ENCODE measurements at places on chromosomes 4 and X.

DNA sequence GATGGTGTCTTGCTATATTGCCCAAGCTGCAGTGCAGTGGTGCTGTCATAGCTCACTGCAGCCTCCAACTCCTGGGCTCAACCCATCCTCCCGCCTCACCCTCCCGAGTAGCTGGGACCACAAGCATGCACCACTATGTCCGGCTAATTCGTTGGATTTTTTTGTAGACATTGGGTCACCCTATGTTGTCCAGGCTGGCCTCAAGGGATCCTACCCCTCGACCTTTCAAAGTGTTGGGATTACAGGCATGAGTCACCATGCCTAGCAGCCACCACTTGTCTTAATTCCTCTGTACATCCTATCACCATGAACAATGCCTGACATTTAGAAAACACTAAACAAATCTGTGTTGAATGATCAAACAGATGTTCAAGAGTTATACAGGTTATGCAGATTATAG lies 76.7 kb downstream of the NLGN4X start:
- DNase-seq: no peak

GRCh38 chr4:16483540-16483939 lies 257.3 kb upstream of the TAPT1 start:
- no peak for DNase-seq

GRCh38 chr4:123343400-123344041 lies 53.1 kb upstream of the SPRY1 start:
- no peak for DNase-seq

GRCh38 chr4:24640366-24640765 lies 56.0 kb upstream of the DHX15 start:
- DNase-seq: no peak

- no peak for DNase-seq
Measured at GRCh38 chr4:14233126-14233525, 605.6 kb upstream of the BOD1L1 start.

- DNase-seq: no peak
Measured at GRCh38 chrX:110420771-110421499, 62.3 kb downstream of the RTL9 start.

DNA sequence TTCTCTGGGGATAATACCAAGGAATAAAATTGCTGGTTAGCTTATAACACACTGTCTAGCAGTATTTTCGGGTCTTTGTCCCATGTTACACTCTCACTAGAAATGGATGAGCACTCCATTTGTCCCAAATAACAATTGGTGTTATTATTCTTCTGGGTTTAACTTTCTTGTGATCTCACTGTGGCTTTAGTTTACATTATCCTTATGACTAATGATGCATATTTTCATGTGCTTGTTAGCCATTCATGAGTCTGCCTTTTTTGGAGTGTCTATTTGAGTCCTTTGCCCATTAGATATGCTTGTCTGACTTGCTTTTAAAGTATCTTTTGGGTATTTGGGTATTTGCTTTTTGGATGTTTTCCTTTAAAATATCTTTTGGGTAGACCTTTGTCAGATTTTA lies 372.9 kb upstream of the TENM3 start:
- no peak for DNase-seq

- no peak for DNase-seq
Measured at GRCh38 chr4:75180790-75181776, 248.2 kb downstream of the PARM1 start.

GRCh38 chr4:113450295-113451080 lies 311.1 kb downstream of the CAMK2D start:
- DNase-seq: no peak

GRCh38 chr4:163590619-163591264 lies 96.3 kb downstream of the TMA16 start:
- no peak for DNase-seq

DNA sequence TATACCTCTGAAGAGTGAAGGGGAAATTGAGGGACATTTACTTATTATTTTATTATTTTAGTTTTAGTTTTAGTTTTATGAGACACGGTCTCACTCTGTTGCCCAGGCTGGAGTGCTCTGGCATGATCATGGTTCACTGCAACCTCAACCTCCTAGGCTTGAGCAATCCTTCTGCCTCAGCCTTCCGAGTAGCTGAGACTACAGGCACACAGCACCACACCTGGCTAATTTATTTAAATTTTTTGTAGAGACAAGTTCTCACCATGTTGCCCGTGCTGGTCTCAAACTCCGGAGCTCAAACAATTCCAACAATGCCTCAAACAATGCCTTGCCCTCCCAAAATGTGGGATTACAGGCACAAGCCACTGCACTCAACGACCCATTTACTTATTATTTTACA lies 68.4 kb upstream of the BMP2K start:
- no peak for DNase-seq

DNA sequence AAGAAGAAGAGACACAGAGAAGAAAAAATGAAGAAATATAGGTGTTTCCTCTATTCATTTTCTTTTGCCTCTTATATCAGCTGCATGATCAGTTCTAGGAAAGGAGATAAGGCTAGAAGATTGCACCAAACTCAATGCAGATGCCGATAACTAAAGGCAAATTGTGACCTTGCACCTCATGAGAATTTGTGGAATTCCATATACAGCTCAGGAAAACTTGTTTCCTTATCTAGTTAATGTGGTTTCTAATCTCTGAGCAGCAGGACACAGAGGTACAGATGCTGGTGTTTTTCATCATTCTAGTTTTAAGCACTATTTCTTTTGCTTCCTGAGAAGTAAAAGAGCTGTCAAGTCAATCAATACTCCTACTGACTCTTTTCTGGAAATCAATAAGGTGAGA lies 104.6 kb upstream of the NWD2 start:
- no peak for DNase-seq

DNA sequence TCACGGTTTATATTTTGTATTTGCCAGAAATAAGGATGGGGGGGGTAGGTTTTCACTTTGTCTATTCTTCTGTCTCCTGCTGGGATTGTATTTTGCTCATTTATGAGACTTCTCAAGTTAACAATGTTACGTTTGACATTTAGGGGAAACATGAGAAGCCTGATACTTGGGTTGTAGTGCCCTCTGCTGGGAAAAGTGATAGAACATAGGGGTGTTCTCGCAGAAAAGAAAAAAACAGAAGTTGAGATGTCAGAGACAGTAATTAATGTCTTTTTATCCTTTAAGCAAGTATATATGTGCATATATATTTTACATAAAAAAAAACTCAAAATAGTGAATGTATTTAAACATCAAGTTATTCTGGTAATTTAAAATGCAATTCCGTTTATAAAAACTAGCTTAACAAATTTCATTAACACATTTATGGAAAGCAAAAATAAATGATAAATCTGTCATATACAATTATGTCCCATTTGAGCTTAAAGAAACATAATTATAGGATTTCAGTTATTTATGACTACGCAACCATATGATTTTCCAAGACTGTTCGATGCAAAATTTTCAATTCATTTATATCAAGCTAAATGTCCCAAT lies 46.0 kb upstream of the TMPRSS11F start:
- DNase-seq: no peak

GRCh38 chr4:123060039-123060770 lies 137.8 kb upstream of the NUDT6 start:
- no peak for DNase-seq

DNA sequence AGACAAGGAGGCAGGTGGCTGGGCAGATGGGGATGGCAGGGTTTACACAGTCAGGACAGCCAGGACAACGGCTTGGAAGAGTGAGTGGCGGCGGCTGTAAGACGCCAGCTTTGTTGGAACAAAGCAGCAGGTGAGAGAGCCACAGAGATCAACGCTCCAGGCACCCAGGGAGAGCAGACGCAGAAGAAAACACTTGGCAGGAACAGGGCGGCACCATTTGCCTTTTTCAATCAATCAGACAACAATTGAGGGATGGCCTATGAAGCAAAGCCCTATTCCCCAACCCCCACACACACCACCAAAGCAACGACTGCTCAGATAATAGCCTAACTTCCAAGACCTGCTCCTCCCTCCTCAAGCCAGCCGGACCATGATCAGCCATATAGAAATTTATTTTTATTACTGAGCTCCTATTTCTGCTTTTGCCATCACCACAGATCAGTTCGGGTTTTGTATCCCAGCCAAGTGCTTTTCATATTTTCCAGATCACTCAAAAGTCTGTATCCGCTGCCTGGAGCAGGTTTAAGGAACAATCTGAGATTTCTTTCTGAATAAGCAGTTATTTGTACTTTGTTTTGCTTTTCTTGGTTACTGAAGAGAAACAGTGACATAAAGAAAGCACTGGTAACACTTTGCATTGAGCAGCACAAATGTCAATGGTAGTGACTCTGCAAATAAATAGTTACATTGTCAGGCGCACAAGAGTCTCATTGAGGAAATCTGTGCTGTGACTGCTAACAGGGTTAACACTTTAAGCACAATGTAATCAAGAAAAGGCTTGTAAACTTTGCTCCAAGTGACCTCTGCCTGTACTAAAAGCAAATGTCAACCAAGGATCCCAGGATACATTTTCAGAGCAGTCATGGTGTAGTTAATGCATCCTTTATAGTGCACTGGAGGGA lies 81.8 kb upstream of the RBPJ start:
- DNase-seq: no peak

GRCh38 chr4:142944565-142944964 lies 98.5 kb upstream of the INPP4B start:
- DNase-seq: no peak

GRCh38 chr4:90211174-90211573 lies 84.0 kb downstream of the CCSER1 start:
- DNase-seq: no peak

- DNase-seq: no peak
Measured at GRCh38 chrX:19627081-19627480, 111.8 kb upstream of the MAP3K15 start.

GRCh38 chr4:88107406-88108107 lies 50.9 kb downstream of the ABCG2 start:
- no peak for DNase-seq

DNA sequence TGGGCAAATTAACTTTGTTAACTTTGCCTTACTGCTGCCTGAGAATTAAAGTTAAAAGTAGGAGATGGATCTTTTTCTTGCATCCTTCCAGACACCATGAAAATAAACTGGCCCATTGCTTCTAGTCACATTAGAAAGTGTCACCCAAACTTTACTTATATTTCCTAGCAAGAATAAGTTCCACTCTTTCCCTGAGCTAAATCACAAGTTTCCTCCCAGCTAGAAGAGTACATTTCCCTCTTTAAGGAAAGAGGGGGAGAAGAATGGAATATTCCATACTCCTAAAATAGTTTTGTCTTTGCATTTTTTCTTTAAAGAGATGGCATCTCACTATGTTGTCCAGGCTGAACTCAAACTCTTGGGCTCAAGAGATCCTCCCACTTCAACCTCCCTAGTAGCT lies 53.8 kb downstream of the TMEM150C start:
- no peak for DNase-seq

- DNase-seq: no peak
Measured at GRCh38 chr4:30714408-30715031, 5.6 kb upstream of the PCDH7 start.

- no peak for DNase-seq
Measured at GRCh38 chrX:1450361-1451161, 2.1 kb downstream of the ASMTL start.

GRCh38 chrX:24465532-24465865 lies 413 bp downstream of the PDK3 start:
- DNase-seq: no peak

DNA sequence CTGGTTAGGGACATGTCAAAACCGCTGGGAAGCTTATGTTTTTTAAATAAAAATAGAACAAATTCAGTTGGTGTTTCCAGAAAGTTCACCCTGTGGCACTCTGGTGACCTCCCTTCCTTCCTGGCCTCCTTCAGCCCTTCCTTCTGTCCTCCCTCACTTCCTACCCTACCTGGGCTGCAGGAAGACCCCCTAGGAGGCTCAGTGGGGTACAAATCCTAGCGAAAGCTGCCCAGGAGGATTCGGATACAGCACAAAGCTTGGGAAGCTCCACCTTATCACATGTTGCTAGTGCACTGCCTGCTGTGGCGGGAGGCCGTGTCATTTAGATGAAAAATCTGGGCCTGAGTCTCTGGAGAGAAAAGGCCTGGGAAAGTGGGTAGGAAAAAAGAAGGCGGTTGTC lies 60.5 kb downstream of the FHDC1 start:
- no peak for DNase-seq

DNA sequence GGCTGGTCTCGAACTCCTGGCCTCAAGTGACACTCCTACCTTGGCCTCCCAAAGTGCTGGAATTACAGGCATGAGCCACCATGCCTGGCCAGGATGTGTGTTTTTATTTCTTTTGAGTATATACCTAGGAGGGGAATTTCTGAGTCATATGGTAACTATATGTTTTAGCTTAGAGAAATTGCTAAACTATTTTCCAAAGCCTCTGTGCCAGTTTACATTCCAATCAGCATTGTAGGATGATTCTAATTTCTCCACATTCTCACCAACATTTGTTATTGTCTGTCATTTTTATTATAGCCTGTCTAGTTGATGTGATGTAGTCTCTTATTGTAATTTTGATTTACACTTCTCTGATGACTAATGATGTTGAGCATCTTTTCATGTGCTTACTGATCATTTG lies 1576.0 kb downstream of the RPA4 start:
- no peak for DNase-seq

GRCh38 chr4:17812801-17813200 lies 2.0 kb downstream of the NCAPG start:
- DNase-seq: no peak

DNA sequence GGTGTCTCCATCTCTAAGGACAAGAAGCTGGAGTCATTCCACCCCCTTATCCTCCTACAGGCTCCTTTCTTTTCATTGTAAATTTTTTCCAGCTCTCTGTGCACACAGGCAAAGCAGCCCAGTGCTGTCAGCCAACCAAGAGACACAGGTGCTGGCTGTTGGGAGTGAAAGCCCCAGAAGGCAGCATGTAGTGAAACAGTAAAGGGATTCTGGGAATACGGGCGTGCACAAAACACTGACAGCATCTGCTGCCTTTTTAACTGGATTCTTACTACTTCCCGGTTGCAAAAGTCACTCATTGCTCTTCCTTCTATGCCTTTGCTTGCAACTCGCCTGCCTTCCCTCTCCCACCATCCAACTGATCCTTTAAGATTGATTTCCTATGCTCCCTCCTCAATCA lies 208.6 kb upstream of the PRPS2 start:
- no peak for DNase-seq

- no peak for DNase-seq
Measured at GRCh38 chr4:188031751-188032150, 36.2 kb downstream of the ZFP42 start.

DNA sequence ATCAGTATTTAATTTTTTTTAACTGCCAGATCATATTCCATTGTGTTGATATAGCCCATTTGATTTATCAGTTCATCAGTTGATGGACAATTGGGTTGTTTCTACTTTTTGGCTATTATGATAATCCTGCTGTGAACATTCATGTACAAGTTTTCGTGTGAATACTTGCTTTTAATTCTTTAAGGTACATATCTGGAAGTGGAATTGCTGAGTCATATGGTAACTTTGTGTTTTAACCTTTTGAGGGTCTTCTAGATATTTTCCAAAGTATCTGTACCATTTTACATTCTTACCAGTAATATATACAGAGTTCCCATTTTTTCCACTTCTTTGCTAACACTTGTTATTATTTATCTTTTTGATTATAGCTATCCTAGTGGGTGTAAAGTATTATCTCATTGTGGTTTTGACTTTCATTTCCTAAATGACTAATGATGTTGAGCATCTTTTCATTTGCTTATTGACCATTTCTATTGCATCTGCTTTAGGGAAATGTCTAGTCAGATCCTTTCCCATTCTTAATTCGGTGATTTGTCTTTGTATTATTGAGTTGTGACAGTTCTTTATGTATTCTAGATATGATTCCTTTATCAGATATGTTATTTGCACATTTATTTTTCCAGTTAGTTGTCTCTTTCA lies 75.2 kb upstream of the NUDT6 start:
- DNase-seq: no peak

- DNase-seq: no peak
Measured at GRCh38 chr4:82893942-82894341, 3.0 kb upstream of the SEC31A start.

GRCh38 chr4:74057588-74057987 lies 19.1 kb upstream of the CXCL3 start:
- no peak for DNase-seq
